Mesenchymal stem cell (in vitro differentiated cells and primary cell): ENCODE measurements at places on chromosomes 2 and 18.

GRCh38 chr2:15539999-15540398 lies 21.1 kb downstream of the NBAS start:
- DNase-seq: no peak

- peak; percentile 53 for DNase-seq
Observed at GRCh38 chr2:12816379-12817306, 99.9 kb downstream of the TRIB2 start.

DNA sequence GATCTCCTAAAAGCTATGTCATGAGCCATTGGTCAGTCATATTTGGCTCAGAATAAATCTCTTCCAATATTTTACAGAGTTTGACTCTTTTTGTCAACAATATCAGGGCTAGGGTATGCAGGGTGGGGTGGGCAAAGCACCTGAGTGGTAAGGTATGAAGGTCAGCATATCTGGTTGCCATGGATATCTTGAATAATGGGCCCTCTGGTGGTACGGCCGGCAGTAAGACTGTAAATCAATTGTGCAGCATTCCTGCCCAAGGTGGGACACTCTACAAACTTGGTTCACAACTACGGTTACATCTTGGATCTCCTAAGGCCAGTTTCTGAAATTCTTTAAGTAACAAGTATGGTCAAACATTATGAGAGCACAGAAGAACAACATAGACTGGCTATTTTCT lies 119.6 kb downstream of the SPOPL start:
- no peak for DNase-seq

DNA sequence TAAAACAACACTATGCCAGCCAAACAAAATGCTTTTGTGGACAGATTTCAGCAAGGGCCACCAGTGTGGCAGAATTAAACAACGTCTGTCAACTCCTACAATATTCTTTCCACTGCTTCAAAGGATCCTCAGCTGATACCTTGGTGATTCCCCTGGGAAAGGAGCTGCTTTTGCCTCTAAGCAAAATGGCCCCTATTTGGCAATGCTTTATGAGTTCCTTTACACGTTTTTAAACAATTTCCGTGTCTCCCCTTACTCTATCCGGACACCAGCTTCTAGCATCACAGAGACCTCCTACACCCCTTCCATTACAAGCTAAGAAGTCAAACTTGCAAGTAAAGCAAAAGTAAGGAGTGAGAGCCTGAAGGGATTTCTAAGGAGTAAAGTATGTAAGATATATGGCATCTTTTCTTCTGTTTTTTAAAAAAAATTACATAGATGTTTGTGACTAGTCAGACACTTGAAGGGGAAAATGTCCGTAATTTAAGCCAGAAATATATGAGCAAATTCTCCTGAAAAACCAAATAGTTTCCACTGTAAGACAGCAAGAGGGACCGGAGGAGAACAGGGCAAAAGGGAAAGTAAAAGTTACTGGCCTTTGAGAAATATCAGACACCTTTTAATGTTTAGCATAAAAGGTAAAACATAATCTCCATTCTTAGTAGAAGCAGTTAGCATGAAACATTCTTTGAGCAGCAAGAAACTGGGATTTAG lies 1.9 kb downstream of the SOS1 start:
- peak; percentile 48 for DNase-seq

DNA sequence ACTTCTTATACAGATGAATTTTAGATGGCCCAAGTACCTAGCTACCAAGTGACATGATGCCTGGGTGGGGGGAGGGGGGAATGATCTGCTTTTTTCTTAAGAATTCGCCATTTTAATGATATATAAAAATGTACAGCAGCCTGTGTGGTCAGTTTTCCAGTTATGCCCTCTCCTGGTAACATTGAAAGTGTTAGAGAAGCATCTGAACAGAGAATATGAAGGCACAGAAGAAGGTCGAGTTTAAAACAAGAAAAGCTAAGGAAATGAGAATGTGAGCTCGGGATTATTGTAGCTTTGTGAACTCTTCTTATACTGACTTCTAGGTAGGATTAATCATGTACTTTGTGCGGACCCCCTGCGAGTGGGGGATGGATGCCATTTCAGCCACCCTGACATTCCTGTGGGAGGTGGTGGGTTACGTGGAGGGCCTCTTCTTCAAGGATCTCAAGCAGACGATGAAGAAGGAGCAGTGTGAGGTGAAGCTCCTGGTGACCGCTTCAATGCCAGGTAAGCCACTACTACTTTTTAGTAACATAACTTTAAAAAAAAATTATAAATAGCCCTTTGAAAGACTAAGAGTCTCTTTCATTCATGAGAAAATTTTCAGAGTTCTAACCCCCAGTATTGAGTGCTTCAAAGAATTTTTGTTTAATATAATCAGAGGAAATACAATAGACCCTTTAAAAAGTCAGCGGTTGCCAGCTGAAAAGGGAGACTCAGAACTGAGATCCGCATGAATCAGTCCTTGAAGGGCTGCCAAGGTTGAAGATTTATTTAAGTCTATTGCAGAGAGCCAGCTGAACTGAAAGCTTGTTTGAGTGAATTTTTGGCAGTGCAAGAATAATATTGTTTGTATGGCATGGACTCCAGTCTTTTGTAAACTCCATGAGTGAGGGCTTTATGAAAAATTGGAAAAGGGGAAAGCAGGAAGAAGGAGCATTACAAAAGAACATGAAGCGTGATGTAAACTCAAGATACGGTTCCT lies 68.6 kb upstream of the RPE start:
- no peak for DNase-seq

GRCh38 chr2:210956101-210956500 lies 399.7 kb downstream of the CPS1 start:
- no peak for DNase-seq

- no peak for DNase-seq
Observed at GRCh38 chr2:8496617-8497016, 185.2 kb upstream of the ID2 start.

DNA sequence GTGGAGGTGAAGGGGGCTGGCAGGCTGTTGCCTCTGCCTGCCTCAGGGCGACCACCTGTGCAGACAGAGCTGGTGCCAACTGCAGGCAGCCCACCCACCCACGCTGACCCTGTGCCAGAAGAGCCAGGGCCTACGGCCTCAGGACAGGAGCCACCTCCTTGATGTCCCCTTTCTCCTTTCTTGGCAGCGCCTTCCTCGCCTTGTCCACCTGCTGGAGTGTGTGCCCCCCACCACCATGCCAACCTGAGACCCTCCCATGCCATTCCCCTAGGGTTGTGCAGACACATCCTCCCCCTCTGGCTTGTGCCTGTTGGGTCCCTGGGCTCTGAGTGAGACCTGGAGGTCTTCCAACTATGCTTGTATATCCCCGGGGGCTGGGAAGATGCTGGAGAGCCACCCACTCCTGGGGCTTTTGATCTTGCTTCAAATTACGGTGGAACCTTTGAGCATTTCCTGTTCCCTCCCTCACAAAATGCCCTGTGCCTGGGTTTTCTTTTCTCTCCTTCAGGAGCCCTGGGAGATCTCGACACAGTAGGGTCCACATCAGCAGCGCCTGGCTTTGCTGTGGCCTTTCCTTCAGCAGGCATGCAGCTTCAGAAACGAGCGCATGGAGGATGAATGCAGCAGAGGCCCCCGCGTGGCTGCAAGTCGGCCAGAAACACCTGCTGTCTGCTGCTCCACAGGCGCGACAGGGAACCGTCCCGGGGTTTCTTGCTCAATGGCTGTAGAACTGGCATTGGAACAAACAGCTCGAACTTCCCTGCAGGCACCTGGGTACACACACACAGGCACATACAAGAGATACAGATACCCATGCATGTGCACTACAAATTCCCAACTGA lies 65.9 kb upstream of the SH3RF3 start:
- DNase-seq: no peak

DNA sequence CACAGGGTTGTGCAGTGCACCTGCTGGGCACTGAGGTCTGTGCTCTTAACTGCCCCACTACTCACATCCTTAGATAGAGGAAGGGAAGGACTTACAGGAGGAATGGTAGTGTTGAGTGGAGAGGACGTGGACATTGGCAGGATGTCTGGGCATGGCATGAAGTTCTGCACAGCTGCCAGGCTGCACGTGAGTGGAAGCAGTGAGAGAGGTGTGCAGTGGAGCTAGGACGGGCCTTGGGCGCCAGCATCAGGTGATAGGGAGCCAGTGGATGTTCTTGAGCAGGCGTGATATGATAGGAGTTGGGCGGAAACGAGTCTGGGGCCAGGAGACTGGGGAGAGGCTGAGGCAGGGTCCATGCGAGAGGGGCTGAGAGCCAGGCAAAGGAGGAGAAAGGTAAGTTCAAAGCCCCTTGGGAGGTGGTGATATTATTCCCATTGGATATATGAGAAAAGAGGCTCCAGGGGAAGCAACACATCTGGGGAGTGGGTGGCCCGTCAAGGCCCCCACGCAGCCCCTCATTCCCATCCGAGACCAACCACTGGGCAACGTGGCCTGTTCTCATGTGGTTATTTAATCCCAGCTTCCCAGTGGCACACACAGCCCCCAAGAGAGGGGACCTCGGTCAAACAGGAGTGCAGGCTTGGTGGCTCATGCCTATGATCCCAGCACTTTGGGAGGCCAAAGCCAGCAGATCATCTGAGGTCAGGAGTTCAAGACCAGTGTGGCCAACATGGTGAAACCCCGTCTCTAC lies 45.7 kb upstream of the SNED1 start:
- DNase-seq: no peak

DNA sequence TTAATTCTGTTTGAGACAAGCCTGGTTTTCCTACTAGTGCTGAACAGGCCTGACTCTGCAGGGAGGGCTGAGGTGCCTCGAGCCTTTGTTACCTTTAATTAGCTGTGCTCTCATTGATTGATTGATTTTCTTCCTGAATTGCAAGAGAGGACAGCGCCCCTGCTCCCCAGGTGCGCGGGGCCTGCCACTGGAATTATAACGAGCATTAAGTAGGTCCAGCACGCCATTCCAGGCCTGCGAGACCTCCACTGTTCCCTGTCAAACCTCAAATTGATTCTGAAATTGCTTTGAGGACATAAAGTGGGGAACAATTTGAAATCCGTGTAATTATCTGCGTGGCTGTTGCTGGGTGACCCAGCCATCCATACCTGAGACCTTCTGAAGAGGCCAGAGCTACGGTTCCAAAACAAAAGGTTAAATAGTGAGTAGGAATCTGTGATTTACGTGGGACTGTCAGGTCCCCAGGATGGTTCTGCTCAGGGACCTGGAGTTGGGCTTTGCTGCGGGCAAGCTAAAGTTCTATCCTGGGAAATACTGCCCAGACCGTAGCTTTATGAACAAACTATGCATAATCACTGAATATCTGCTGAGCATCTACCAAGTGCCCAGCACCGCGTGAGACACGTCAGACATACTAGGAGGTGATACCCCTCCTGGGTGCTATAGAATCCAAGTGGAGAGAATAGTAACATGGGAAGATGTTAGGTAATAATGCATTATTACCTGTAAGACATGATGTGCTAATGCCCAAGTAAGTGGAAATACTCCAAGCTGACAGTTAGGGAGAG lies 104.1 kb downstream of the ZBTB7C start:
- DNase-seq: no peak

DNA sequence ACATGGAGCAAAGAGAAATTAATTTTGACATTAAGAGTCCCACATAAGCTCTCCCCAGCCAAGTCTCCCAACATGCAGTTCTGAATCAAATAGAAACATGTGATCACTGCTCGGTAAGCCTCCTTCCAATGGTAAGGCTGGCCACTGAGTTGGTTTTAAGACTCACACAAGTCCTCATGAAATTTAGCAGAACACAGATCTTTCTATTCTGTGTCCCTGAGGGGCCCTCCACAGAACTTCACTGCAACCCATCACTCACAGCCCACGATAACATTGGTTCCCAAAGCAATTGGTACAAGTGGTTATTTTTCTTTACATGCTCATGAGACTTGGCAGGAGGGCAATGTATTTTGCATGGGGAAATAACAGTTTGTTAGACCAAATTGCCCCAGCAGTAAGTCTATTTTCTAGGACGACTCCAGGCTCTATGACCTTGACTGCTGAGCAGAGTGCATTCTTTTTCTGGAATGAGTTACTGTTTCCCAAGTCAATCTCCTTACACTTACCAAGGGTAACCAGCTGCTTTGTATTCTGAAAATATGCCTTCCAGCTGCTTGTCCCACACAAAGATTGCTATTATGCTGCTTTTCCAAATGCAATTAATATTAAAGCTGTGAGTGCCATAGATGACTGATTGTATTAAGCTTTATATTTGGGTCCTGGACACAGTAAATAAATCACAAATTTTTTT lies 142.3 kb upstream of the TANK start:
- DNase-seq: no peak

GRCh38 chr2:221883976-221884375 lies 311.9 kb upstream of the EPHA4 start:
- no peak for DNase-seq

DNA sequence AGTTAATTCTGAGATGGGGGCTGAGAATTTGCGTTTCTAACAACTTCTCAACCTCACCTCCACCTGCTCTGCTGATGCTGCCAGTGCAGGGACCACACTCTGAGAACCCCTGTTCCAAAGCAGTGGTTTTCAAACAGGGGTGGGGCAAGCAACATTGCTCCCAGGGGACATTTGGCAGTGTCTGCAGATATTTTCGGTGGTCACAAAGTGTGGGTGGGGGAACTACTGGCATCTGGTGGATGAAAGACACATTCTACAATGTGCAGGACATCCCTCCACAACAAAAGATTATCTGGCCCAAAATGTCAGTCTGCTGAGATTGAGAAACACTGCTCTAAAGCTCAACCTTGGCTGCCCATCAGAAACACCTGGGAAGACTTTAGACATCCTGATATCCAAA lies 188.7 kb upstream of the SATB2 start:
- no peak for DNase-seq

DNA sequence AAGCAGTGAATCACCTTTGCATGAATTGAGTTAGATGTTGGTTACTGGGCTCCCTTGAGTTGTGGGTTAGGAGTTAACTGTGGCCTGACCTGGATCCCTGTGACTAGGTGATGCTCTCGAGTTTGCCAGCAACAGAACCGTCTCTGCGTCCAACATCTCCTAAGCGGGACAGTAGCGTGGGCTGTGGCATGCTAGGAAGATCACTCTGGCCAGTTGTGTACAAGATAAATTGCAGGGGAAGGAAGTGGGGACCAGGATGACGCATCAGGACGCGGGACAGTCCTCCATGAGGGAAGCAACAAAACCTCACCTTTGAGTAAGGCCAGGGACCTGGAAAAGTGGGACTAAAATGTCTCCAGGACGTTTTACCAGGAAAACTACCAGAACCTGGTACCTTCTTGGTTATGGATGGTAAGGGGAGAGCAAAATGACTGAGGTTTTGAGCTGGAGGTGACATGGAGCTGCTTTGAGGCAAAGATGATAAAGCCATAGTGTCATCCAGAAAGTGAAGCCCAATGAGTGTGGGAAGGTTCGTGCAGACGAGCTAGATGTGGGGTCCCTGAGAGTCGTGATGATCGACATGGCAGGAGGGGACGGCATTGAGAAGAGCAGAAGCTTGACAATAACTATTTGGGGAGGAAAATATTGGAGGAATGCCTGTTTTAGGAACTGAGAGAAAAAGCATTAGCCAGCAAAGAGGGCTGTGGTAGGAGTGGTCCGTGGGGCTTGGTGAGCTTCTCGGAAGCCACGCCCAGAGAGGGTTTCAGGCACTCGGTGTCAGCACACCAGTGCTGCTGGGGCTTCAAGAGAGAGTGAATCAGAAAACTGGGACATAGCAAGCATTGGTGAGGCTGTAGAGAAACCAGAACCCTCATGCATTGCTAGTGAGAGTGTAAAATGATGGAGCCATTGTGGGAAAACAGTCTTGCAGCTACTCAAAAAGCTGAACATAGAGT lies 95.1 kb downstream of the SMAD7 start:
- DNase-seq: no peak
